ENCODE measurements at places on chromosomes 4 and X.

- DNase-seq = no peak
Observed at GRCh38 chr4:5760246-5760645, 49.2 kb downstream of the EVC start.

DNA sequence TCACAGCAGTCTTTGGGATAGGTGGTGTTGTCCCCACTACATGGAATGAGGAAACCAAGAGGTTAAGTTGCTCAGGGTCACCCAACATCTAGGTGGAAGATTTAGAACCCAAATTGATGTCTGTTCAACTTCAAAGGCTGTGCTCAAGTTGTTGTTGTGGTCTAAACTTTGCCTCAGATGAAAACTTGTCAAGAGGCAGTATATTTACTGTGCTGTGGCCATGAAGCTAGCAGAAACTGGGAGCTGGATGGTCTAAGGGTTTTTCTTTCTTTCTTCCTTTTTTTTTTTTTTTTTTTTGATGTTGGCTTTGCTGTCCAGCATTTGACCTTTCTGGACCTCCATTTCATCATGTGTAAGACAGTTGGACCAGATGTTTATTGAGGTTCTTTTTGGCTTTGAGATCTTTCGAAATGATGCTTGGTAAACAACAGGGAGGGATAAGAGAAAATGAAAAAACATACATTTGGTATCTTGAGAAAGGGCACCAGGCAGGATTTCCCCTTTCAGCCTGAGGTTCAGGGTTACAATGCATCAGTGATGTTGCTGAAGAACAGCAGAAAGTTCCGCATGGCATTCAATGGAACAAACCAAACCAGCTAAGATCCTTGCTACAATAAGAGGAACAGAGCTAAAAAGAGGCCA lies 166.2 kb upstream of the RPS6KA3 start:
- DNase-seq = no peak

DNA sequence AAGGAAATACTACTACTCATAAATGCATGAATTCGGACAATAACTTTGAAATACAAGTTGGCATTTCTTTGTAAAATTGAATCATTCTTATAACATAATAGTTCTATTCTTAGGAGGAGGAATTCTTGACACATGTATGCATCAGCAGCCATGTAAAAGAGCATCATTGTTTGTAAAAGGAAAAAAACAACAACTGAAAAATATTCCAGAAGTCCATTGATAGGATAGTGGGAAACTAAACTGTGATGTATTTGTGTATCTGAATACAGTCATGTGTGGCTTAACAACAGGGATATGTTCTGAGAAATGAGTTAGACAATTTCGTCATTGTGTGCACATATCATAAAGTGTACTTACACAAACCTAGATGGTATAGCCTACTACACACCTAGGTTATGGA lies 102.0 kb upstream of the SH3RF1 start:
- DNase-seq = no peak

DNA sequence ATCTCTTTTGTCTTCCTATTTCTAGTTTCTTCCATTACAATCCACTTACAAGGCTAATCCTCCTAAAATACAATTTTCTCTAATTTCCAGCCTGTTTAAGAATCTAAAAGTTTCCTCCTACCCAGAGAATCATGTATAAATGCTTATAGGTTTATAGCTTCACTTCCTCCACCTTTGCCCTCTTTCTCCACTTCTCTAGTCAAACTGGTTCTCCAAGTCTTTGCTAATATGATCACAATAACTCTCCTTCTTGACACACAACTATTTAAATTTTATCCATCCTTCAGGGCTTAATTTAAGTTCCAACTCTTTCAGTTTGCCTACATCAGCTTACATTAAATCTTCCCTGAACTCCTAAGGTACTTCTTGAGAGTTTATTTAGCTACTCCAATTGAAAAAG lies 69.2 kb downstream of the RPS6KA6 start:
- DNase-seq = no peak

DNA sequence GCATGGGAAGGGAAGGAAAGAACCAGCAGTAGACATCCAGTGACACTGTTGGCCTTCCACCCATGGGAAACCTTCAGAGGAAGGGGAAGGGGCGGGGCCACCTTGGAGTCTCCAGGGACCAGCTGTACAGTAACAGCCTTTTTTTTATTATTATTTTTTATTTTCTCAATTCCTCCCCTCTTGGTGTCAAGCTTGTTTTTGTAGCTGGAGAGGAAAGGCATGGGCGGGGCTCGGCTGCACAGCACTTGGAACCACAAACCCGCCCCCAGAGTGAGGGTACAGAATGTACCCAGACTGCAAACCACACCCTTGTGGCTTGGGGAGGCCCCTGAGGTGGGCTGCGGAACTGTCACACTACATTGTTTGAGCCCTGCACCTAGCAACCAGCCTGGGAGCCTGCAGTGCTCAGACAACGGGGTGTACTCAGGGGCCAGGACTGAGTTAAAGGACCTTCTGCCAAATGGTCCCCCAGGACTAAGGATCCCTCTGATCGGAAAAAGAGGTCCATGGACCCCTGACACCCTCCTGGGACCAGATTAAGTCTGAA lies 45.7 kb downstream of the PRPS1 start:
- DNase-seq = peak; percentile 4

GRCh38 chr4:14345356-14345775 lies 656.9 kb upstream of the CPEB2 start:
- DNase-seq = no peak

DNA sequence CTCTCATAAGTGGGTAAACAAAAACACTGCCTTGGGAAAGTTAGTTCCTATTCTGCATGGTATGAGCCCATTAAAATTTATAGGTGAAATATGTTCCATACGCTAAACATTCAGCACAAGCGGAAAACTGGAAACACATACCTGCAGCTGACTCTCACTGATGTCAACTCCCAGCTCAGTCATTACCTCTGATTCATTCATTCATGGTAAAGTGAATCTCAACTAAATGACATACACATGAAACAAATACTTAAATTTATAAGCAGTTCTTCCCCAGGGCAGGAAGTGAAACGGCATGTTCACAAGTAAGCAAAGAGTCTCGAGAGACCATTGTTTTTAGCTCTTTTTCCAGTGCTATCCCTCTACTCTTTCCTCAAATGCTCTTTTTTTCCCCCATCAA lies 1.6 kb downstream of the SLC10A6 start:
- DNase-seq = no peak

GRCh38 chrX:154775419-154776349 lies 13.0 kb downstream of the DKC1 start:
- no peak for DNase-seq

DNA sequence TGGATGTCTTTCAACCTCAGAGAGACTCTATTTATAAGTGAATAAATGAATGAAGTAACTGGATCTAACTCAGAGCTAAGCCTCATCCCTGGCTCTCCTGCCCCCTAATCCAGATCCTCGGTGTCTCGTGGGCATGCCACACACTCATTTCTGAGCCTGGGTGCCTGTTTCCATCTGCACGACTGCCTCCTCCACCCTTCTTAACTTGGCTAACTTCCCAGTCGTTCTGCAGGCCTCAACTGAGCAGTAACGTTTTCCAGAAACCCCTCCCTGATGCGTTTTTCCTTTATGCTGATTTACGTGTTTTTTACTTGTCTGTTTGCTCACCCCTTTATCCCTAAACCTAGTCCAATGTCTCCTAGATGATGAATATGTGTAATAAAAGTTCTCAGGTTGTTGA lies 186.9 kb upstream of the HS3ST1 start:
- DNase-seq = no peak

- DNase-seq = no peak
Observed at GRCh38 chr4:38091636-38092035, 131.4 kb downstream of the PTTG2 start.

- DNase-seq = no peak
Observed at GRCh38 chr4:140635606-140636005, 66.8 kb upstream of the UCP1 start.

- no peak for DNase-seq
Observed at GRCh38 chr4:7515390-7515902, 80.7 kb upstream of the PSAPL1 start.

- no peak for DNase-seq
Observed at GRCh38 chrX:15418041-15418706, 34.0 kb upstream of the VEGFD start.

DNA sequence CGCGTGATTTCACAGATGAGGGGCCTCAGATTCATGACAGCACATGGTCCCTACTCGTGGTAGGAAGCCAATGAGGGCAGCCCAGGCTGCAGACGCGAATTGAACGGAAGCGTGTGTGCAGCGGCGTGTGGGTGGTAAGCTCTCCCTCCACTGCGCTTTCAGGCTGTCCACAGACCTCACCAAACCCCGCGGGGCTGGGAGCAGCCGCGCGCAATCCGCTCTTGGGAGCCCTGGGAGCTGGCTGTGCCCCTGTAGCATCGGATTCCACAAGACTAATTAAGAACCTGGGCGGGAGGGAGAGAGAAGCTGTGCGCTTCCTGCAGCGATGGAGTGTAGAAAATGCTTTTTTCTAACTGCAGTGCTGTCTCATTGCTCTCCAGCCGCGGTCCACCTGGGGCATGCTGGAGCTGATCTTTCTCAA lies 134.9 kb downstream of the STOX2 start:
- no peak for DNase-seq

GRCh38 chr4:152363086-152363485 lies 172.8 kb downstream of the FBXW7 start:
- DNase-seq = no peak

DNA sequence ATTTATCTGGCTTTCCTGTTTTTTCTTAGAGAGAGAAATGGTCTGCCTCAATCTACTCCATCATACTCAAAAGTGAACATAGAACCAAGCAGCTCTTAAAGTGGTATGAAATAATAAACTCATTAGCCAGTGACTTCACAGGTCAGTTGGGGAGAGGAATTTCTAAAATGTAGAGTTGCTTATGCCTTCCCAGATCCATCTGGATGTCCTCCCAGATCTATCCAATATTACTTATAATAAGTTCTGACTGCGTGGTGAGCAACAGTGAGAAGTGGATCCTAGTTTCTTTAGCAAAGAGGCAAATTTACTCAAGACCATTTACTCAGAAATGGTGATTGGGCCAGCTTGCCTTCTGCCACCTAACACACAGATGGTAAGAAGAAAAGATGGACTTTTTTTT lies 748.0 kb downstream of the PCDH18 start:
- DNase-seq = no peak

DNA sequence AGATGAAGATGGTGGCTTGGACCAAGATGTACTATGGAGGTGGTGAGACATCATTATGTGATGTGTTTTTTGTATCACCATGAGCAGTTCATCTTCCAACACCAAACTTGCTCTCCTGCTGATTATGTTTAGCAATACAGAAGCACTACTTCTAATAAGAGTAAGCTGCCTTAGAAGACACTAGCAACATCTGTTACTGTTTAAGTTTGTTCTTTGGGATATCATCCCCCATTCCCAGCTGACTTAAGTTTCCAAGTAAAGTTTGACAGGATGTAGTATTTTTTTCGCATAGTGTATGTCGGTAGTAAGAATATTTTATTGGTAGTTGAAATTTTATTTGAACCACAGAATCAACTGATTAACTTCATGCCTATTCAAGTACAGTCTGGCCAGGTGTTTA lies 123.5 kb upstream of the BMPR1B start:
- no peak for DNase-seq

- no peak for DNase-seq
Observed at GRCh38 chr4:80740375-80740774, 290.1 kb upstream of the BMP3 start.

GRCh38 chr4:8468746-8469535 lies 28.4 kb downstream of the TRMT44 start:
- DNase-seq = no peak

GRCh38 chr4:119204916-119205315 lies 7.6 kb upstream of the USP53 start:
- no peak for DNase-seq

DNA sequence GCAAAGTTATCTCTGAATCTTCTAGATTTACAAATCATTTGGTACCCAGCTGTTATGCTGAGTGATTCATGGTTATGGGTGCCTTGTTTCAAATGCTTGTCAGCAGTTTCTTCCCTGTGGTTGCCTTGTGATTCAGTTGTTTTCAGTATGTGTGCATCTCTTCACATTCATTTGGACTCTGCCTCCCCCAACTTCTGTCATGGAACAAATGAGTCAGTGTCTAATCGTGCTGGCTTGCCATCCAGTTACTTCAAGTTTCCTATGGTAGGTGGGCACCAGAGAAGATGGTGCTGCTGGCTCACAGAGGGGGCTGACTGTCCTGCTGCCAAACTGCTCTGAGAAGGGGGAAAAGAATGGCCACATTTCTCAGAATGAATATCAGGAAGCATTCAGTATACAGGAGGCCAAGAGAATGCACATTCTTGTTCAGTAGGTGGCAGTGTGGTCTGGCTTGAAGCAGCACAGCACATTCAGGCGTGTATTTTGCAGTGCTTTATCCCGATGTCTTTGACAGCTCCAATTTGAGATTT lies 260.9 kb downstream of the GLUD2 start:
- DNase-seq = peak; percentile 15

- no peak for DNase-seq
Observed at GRCh38 chrX:19968276-19968675, 22.6 kb downstream of the BCLAF3 start.

GRCh38 chr4:38751341-38752010 lies 31.3 kb downstream of the TLR10 start:
- no peak for DNase-seq

GRCh38 chr4:124459196-124459940 lies 253.2 kb downstream of the ANKRD50 start:
- no peak for DNase-seq

DNA sequence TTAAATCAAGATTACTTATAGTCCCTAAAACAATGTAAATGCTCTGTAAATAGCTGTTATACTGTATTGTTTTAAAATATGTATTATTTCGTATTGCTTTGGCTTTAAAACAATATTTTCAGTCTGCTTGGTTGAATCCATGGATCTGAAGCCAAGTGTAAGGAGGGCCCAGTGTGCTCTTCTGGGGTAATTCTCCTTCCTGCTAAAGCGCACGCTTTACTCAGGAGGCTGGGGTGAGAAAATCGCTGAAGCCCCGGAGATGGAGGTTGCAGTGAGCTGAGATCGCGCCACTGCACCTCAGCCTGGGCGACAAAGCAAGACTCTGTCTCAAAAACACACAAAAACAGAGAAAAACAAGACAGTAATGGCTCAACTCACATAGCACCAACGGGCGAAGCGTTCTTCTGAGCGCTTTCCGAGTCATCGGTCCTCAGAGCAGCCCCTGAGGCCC lies 391 bp upstream of the IDUA start:
- DNase-seq = no peak

DNA sequence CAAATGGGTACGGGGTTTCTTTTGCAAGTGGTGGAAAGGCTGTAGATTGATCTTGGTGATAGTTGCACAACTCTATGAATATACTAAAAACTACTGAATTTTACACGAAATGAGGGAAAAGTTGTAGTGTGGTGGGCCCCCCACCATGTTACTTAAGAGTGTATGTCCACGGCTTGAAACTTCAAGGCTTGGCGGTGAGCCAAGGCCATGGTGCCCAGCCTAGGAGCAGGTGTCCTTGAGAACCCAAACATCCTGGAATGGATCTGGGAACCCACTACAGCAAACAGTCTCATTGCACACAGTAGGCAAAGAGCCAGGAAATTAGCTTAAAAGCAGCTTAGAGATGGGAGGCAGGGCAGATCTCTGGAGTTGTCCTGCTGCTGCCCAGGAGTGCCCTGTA lies 62.9 kb downstream of the BRCC3 start:
- no peak for DNase-seq

- no peak for DNase-seq
Observed at GRCh38 chr4:180106122-180106521, 2137.1 kb upstream of the TENM3 start.

- DNase-seq = no peak
Observed at GRCh38 chr4:175946472-175947116, 119.0 kb upstream of the WDR17 start.
